ENCODE measurements at places on chromosomes 6 and 20.

DNA sequence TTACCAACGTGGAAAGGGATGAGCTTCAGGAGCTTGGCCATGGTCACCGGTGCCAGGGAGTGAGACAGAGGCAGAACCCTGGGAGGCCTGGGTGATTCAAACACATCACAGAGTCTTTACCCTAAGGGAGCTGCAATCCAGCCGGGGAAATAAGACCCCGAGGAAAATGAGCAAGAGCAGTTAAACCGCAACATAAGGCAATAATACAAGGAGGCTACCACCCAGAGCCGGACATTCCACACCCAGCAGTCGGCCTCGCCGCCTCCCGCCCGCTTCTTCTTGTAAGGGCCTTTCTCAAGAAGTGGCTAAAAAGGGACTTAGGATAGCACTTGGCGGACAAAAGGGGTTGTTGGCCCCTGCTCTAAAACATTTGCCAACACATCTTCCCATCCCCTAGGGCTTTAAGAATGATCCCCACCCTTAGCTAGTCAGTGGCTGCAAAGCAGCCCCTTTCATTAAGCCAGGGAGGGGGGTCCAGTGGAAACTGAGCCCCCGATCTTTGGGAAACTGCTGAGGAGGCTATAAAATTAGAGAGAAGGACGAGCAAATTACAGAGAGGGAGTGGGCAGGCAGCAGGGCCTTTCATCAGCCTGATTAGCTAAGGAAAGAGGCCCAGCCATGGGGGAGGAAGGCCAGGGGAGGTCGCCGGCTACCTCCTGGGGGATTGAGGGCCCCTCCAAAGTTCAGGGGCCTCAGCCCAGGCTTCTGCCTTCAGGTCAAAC lies 34.3 kb downstream of the SNX5 start:
- no peak for DNase-seq

- DNase-seq = no peak
These were observed 453.4 kb downstream of the CD83 start for GRCh38 chr6:14571001-14571400.

DNA sequence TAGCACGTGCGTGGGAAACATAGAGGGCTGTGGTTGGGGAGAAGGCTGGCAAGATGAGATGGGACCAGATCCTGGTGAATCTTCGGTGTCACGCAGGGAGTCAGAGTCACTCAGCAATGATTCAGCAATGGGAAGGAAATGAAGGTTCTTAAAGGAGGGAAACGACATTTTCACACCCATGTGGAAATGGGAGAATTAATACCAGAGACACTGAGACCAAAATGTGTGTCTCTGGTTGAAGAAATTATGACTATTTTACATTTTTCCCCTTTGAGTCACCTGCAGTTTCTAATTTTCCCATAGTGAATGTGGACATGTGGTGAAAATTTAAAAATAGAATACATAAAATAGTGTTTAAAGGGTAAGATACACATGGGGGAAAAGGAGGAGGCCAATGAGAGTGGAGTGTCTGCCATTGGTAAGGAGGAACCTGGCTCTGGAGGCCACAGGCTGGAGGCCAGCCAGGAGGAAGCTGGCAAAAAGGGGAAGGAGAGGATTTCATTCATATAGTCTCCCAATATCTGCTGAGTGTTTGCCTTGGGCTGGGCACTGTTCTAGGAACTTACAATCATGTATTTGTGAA lies 17.5 kb downstream of the NRN1 start:
- peak; percentile 69 for DNase-seq

GRCh38 chr20:51326201-51326819 lies 216.2 kb downstream of the NFATC2 start:
- no peak for DNase-seq

DNA sequence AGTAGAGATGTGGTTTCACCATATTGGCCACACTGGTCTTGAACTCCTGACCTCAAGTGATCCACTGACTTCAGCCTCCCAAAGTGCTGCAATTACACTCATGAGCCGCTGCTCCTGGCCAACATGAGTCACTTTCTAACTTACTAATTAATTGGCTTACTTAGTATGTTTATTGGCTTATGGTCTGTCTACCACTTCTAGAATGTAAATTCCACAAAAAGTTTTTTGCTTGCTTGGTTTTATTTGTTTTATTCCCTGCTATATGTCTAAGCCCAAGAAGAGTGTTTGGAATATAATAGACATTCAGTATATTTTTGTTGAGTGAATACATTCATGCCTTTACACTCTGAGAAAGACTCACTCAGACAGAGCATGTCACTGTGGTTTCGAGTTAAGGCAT lies 86.0 kb downstream of the SAMD3 start:
- no peak for DNase-seq

DNA sequence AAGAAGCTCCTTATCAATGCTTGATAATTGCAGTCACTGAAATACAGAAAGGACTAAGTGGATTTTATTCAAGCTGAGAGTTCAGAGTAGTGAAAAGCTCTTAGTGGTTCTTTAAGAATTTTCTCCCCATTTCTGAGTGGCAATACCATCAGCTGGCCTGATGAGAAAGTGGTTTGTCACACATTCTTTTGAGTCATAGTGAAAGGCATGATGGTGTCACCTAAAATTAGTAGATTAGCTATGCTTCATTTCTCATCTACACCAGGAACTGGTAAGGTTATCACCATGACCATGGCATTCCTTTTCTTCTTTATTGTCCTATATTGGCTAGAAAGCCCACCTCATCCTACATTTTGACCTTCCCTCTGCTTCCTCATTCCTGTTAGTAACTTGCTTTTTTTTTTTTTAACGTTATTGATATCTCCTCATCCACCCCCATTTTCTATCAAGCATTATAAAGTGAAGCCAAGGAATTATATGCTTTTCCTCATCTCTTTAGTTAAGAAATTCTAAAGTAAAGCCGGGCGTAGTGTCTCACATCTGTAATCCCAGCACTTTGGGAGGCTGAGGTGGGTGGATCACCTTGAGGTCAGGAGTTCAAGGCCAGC lies 67.4 kb upstream of the LOC128125822 start:
- DNase-seq = no peak

DNA sequence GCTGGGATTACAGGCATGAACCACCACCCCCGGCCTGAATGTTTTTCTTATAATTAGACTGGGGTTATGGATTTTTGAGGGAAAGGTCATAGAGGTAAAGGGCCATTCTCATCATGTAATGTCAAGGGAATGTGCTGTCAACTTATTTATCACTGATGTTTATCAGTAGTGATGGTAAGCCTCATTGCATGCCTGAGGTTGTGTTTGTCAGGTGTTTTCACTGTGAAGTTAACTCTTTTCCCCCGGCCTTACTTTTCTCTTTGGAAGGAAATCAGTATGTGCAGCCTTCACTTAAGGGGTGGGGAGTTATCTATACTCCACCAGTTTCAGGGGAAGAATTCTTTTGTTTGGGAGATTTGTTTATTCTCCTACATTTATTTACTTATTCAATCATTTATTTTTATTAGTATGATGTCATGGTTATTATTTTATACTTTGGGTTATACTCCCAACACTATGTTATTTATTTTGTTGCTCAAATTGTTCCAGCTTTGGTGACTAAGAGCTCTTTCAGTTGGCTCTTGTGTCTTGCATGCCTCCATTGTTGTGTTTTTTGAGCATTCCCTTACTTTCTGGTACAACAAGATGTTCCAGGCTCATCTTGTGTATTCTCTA lies 2.8 kb upstream of the SLC17A5 start:
- DNase-seq = no peak

GRCh38 chr6:122825163-122825562 lies 36.1 kb downstream of the SMPDL3A start:
- no peak for DNase-seq

DNA sequence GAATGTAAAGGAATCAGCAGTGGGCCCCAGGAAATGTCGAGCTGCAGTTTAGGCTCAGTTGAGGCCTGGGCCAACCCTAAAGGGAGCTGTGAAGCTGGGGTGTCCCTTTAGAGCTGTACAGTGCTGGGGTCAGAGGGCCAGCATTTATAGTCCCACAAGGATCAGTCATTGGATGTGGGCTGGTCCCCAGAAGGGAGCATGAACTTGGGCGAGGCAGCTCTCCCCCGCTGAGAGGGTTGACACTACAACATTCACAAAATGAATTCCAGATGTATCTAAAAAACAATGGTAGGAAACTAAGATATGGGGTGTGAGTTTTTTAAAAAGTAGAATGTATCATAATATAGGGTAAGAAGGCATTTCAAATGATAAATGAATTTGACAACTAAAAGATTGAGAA lies 29.7 kb upstream of the TMX4 start:
- DNase-seq = no peak

DNA sequence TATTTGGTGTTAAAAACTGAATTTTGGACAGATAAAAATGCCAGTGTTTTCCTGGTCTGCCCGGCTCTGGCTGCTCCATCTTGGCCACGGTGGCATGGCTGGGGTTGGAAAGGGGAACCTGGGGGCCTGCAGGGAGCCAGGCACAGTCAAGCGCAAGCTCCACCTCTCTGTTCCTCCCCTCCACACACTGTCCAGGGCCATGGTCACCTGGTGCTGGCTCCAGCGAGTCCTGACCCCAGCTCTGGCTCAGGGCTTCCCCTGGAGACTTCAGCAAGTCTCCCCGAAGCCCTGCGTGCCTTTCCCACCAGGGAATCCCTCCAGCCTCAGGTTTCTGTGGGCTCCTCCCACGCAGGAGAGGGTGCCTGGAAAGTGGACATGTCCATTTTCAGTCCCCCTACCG lies 298.5 kb downstream of the QKI start:
- DNase-seq = no peak

DNA sequence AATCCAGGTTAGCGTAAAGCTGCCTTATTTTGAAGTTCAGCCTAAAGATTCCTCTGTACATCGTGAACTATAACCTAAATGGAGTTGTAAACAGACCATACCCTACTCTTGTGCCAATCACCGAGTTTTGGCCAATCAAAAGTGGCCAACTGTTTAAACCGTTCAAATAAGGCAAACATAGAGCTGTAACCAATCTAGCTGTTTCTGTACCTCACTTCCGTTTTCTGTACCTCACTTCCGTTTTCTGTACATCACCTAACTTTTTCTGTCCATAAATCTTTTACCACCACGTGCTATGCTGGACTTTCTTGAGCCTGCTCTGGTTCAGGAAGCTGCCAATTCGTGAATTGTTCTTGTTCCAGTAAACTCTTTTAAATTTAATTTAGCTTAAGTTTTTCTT lies 39.7 kb downstream of the LBP start:
- DNase-seq = no peak

DNA sequence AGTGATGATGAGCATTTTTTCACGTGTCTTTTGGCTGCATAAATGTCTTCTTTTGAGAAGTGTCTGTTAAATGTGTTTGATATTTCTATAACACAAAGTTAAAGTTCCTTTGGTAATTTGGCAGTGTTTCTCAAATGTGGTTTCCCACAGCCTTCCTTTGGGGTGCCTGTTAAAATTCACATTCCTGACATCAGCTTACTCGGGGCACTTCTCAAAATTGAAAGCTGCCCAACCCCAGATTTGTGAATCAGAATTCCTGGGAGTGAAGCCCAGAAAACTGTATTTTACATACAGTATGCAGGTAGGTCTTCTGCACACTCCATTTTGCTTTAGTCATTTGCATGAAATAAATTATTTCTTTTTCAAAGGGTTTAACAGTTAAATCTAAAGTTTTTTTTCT lies 207.9 kb downstream of the GMPR start:
- no peak for DNase-seq

- DNase-seq = no peak
These were observed 59.5 kb downstream of the ID4 start for GRCh38 chr6:19896693-19897010.

DNA sequence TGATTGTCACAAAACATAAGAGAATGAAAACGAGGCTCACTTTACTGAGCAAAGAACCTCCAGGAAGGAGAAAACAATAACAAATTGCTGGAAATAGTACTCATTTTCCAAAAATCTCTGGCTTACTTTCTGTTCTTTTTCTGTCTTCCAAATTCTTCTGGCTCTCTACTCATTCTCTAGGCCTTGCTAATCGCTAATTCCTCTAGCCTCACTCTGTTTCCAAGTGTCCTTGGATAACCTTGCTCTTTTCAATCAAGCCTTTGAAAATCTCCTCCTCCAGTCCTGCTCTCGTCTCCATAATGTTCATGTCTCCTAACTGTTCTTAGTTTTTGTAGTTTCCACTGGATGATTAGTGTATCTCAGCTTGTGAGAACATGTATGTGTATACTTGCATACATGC lies 96.2 kb upstream of the MAP7 start:
- no peak for DNase-seq

GRCh38 chr20:8007490-8007889 lies 12.1 kb downstream of the TMX4 start:
- no peak for DNase-seq

GRCh38 chr20:1800777-1801176 lies 94.4 kb upstream of the SIRPA start:
- no peak for DNase-seq

DNA sequence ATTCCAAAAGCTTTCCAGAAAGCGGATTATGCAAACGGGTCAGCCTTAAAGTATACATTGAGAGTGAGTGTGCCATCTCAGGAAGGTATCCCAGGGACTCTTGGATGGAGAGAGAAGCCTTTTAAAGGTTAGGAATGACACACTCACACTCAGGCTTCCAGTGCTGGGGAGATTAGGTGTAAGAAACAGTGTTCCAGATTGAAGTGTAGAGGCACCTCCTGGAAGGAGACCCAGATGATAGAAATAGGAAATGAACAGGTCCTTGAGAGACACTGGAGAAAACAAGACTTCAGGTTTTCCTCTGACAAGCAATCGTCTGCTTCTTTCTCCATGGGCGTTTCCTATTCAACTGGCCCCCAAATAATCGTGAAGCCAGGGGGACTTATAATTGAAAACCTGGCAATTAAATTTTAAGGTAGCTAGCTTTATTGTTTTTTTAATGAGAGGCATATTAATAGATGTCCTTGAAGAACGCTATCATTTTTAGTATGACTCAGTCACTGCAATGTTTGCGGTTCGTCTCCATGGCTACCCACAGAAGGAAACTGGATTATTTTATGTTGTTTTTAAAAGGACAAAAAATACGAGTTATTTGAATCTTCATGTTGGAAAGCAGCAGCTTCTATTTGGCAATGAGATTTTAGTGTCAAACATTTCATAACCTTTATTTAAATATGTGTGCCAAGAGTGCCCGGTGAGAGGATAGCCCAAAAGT lies 85.3 kb downstream of the TRMT6 start:
- DNase-seq = no peak

DNA sequence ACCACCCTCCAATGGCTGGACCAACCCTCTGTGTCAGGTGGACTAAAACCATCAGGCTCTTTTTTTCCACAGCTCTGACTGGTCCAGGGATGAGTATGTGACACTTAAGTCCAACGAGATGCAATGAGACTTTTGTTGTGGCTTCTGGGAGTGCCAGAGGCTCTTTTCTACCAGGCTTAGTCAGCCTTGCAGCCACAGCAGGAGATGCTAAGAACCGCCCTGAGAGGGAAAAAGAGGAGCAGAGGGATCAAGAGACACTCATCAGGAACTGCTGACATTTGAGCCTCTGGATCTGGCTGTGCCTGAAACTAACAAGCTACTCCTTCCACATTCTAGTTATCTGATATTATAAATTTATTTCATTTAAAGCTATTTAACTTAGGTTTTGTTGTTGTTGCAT lies 270.9 kb upstream of the SULF2 start:
- no peak for DNase-seq

DNA sequence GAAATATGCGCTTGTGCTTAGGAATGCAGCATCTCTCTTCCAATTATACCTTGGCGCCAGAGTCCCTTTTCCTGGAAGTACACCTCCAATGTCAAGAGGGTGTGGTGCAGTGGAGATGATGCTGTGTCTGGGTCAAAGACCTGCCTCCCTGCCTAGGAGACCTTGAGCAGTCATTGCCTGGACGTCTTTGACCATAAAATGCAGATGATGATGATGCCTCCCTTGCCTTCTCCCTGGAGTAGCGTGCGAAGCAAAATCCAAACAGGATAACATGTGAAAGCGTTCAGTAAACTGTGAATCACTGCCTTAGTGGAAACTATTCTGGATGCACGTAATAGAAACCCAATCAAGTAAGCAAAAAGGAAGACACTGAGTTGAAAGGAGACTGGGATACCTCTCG lies 97.4 kb upstream of the ARMC2 start:
- peak; percentile 41 for DNase-seq
